ENCODE measurements at places on chromosomes 6 and 20. TPM values are rescaled to one million over a fixed set of nuclear protein-coding genes. Genes with fewer than 3 reads are reported as not detected.

ACTL10 gene
- total RNA-seq: 0.46 TPM

CD109 gene
- total RNA-seq: 2.3 TPM

BPIFB2 gene
- total RNA-seq: not detected

PLCB4 gene
- 41.1 TPM for total RNA-seq

SCUBE3 gene
- 3.9 TPM for total RNA-seq

PEX6 gene
- total RNA-seq: 19.8 TPM

AKAP12 gene
- 120 TPM for total RNA-seq

Data from diencephalon (tissue), 1 donor.